Left ventricle myocardium inferior (tissue), 1 donor: ENCODE measurements at places on chromosomes 7 and 10.

DNA sequence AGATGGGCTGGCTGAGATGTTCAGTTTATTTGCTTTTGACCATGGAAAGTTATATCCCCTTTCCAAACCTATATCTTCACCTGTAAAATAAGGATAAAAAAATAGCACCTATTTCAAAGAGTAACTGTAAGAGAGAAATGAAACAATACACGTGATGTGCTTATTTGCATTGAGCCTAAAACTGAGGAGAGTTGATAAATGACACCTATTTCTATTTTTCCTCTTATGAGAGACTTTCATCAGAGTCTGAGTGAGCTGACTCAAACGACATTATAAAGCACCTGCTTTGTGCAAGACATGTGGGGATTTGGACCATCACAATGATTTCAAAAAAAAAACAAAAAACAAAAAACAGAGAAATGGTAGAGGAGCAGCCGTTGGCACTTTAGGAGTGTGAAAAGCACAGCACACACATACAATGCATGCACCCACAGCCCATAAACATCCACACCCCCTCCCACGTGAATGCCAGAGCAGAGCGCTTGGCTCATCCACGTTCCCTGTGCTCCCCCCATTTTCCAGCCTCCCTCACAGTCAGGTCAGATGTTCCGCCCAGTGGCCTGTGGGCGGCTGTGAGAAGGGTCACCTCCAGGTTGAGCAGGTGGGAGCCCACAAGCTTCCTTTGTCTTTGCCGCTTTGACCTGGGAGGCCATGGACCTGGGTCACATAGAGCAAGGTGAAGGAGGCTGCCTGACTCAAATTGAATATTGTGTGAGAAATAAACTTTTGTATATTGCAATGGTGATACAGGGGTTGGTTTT lies 253.2 kb upstream of the ZNF32 start:
- no peak for DNase-seq

- peak; percentile 88 for DNase-seq
These were observed at the start of gene TSPAN14 for GRCh38 chr10:80453842-80454512. Gene TSPAN14 (plus strand): TSS chr10:80454310. CDS start chr10:80489234, 34,924 bp downstream.

- DNase-seq, result no peak
These were observed 296.0 kb upstream of the MKI67 start for GRCh38 chr10:128422190-128422589.

DNA sequence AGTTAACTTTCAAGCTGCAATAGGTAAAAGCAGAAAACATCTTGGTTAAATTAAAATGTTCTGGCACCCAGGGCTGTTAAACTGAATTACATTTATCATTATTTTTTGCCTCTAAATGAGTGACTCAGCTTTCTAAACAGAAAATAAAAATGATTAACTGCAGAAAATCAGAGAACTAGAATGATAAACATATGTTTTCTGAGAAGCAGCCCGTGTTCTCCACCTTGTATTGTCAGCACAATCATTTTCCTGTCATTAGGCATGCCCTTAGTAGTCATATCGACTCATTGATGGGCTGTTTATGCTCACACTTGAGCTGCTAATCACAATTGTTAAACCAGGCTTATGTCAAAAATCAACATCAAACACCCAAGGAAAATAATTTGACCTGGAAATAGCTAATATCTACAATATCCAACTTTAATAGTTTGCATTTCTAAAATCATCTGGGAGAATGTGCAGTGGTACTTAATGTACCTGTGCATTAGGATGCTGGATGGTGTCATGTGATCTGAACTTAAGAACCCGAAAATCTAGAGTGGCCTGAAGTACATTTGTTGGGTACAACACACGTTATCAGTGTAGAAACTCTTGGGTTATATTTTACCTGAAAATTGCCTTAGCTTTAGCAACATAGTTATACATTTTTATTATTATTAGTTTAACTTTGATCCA lies 2.3 kb downstream of the MDFIC start:
- DNase-seq, result no peak

DNA sequence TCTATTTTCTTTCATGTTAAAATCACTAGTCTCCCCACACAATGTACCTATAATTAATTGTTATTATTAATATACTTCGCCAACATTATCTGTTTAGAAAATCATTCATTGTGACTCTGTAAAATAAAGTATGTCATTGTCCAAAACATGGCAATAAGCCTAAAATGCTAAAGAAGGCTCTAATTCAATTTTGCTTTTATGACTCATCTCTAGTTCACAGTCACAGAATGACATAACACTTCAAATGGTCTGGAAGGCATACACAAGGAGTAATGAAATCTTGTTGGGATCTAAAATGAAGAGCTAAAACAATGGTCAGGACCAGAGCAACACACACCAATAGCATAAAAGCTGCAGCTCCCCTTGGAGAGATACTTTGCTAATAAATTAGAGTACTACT lies 505.8 kb downstream of the GPAM start:
- DNase-seq, result no peak

GRCh38 chr10:37632641-37633040 lies 224.8 kb downstream of the ZNF248 start:
- no peak for DNase-seq

DNA sequence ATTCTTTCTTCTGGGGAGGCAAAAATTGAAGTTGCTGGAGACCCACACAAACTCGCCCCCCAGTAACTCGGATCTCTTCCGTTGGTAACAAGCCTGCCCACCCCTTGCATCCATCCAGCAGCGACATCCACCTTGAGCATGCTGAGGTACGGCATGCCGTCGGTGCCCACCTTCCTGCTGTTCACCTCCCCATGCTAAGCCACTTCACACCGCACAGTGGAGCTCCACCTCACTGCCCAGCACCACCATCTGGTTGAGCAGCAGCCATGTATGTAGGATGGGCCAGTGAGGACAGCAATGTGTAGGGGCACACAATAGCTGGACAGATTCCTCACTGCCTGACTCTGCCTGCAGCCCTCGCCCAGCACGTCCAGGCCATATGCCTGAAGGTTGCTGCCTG lies 138.1 kb upstream of the ZNF92 start:
- no peak for DNase-seq

- DNase-seq, result no peak
These were observed 232.7 kb downstream of the LRMDA start for GRCh38 chr10:75663947-75664664.

- no peak for DNase-seq
These were observed 112.4 kb upstream of the FAM171A1 start for GRCh38 chr10:15483215-15484075.

DNA sequence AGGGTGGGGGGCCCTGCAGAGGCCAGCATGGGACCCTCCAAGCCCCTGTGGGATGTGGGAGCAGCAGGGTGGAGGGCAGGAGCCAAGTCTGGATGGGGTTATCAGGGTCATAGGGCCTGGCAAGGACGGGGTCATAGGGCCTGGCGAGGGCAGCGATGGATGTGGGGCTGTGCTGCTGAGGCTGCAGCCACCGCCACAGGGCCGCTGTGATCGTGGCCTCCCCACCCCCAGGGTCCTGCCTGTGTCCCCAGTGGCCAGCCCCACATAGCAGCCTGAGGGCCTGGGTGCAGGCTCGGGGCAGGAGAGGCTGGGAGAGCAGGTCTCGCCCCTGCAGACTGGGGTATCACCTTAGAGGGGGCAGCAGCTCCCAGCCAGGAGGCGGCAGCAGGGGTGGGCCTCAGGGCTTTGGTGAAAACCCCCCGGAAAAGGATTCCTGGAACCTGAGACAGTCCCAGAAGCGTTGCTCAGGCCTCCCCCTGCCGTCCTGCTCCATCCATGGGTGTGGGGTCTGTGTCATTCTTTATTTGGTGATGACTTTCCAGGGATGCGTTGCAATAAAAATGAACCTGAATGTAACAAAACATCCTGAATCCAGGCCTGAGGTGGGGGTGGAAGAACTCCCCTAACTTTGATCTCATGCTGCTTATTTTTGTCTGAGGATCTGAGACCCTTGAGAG lies 107.3 kb upstream of the SHH start:
- no peak for DNase-seq

- no peak for DNase-seq
These were observed 554.9 kb downstream of the TCERG1L start for GRCh38 chr10:130756651-130757050.

- no peak for DNase-seq
These were observed 75.0 kb downstream of the VPS50 start for GRCh38 chr7:93307131-93307660.

DNA sequence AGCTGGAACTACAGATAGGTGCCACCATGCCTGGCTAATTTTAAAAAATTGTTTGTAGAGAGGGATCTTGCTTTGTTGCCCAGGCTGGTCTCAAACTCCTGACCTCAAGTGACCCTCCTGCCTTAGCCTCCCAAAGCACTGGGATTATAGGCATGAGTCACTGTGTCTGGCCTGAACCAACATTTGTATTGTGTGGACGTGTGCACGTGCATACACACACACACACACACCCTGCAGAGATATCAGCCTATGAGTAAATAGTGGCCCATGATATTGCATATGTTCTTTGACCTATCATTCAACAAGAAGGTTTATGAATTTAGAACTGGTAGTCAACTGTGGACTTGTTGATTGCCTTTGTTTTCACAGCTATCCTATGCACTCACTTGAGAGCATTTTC lies 161.6 kb downstream of the BAMBI start:
- no peak for DNase-seq

DNA sequence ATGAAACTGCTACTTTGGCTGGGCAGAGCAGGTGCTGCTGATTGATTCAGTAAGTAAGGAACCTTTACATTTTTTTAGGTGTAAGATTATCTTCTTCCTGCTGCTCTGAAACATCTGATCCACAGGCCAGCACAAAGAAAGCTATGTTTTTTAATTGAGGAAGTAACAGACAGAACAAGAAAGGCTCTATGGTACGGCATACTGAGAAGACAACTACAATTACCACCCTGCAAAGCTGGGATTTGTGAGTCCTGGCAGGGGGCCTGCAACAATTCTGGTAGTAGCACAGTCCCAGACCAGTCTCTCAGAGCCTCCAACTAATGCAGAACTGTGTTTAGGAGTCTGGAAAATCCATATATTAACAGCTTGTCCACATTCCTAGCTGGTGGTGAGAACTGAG lies 103.0 kb upstream of the LRRTM3 start:
- no peak for DNase-seq

- DNase-seq, result peak; percentile 34
These were observed 660 bp downstream of the SUV39H2 start for GRCh38 chr10:14879124-14879927.

GRCh38 chr10:29517352-29517923 lies 117.3 kb downstream of the SVIL start:
- DNase-seq, result no peak

GRCh38 chr7:139798892-139799291 lies 21.1 kb upstream of the HIPK2 start:
- DNase-seq, result no peak

DNA sequence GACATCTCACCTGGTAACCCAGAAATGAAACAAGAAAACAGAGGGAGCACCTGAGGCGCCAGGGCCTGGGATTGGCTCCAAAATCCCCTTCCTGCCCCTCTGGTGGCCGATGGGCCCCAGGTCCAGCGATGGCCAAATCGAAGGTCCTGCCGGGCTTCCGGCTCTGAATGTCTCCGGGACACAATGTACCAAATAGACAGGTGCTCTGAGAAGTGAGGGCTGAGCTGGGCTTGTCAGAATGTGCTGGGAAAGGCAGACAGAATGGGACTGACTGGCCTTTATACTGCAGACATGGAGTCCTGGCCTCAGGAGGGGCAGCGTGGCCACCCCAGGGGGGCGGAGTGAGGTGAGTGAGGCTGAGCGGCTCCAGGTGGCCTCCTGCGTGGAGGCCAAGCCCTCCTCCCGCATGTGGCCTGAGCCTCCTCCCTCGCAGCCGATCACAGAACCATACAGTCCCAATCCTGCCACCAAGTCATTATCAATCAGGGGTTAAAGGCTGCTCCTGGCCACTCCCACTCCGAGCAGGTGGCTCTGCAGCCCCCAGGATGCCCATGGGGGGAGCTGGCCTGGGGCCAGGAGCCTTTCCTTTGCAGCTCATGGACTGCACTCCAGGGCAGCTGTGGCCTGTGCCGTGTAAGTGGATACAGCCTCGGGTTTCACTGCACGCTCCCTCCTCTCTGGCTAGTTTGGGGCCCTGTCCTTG lies 185.5 kb downstream of the ADARB2 start:
- DNase-seq, result no peak

GRCh38 chr10:87913156-87913921 lies 49.9 kb downstream of the PTEN start:
- DNase-seq, result no peak

GRCh38 chr10:127874671-127875448 lies 17.9 kb downstream of the CLRN3 start:
- DNase-seq, result no peak

- no peak for DNase-seq
These were observed 130.4 kb downstream of the PRKG1 start for GRCh38 chr10:51204701-51205100.

- DNase-seq, result no peak
These were observed 39.2 kb downstream of the ELFN1 start for GRCh38 chr7:1709281-1709680.

GRCh38 chr10:90930070-90930837 lies 9.4 kb upstream of the ANKRD1 start:
- DNase-seq, result peak; percentile 24

GRCh38 chr7:149007611-149008010 lies 20.7 kb downstream of the PDIA4 start:
- no peak for DNase-seq

- no peak for DNase-seq
These were observed 59.2 kb downstream of the DENND2A start for GRCh38 chr7:140581411-140581810.
